G401 (cell line): ENCODE measurements at places on chromosomes 1 and 21.

- DNase-seq, result no peak
These were observed 24.9 kb downstream of the CNIH3 start for GRCh38 chr1:224641030-224641429.

DNA sequence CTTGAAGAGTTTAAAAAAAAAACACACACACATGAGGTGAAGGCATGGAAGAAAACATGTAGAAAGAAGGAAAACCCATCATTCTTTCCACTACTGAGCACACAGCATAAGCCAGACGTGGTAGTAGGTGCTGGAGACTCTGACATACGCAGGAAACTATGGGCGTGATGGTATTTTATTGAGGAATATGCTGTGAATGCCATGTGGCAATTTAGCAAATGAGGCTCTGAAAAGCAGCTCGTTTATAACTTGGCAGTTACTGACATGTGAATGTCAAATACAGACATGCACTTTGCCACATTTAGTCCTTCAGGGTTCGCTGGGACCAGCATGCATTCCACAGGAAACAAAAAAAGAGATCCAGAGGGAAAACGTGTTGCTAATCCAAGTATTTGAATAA lies 74.3 kb upstream of the IFNAR2 start:
- no peak for DNase-seq

DNA sequence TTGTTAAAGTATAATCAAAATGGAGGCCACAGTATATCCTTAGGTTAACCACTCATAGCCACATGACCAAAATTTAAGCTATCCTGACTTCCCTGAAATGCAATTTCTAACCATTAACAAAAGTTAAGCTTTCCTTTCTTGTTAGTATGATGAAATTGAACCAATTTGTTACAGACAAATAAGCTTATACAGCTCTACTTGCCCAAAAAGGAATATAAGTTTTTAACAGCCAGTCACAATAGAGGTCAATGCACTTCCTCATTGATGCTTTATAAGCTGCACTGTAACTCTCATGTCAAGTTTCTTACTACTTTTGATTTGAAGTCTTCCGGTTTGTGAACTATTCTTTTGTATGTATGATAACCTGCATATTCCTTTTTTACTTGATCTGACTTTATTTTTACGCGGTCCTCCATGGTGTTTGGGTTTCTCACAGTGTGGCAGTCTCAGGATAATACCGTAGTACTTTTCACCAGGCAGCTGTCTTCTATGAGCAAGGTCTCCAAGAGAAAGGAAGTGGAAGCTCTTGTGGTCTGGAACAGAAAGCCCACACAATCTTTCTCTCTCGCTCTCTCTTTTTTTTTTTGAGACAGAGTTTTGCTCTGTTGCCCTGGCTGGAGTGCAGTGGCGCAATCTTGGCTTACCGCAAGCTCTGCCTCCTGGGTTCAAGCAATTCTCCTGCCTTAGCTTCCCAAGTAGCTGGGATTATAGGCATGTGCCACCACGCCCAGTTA lies 331.6 kb downstream of the SRGAP2C start:
- DNase-seq, result no peak

DNA sequence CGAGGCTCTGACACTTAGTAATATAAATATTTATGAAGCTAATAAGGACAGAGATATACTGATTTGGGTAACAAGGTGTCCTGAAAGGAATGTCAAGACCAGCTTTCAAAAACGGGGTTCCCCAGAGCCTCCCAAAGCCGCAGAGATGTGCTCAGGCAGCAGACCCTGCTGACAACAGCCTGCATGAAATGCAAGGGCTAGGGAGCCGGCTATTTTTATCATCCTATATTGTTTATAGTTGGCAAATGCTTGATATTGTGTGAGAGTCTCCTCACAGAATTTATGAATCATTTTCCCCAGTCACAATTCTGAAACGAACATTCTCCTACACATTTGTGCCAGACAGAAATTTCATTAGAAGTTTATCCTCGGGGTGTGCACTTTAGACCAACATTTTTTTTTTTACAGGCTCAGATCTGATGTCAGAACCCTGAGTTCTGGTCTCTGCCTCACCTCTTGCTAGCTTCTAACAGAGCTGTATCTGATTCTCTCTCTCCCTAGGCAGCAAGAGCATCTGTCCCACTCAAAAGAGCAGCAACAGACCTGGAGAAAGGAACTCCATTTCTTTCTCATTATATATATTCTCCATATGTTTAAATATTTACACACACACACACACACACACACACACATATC lies 302.3 kb upstream of the PLD5 start:
- peak; percentile 4 for DNase-seq

DNA sequence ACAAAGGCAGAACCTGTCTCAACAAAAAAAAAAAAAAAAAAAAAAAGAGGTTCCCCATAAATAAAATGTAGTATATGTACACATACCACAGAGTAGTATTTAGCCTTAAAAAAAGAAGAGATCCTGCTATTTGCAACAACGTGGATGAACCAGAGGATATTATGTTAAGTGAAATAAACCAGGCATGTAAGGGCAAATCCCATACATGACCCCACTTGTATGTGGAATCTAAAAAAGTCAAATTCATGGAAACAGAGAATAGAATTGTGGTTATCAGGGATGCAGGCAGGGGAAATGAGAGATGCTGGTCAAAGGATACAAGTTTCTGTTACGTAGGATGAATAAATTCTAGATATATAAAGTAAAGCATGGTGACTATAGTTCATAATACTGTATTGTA lies 16.7 kb downstream of the SLC44A3 start:
- DNase-seq, result no peak
